ENCODE measurements at places on chromosomes 4 and X.

- DNase-seq: no peak
Observed at GRCh38 chr4:139875411-139875825, 209.8 kb downstream of the MGST2 start.

DNA sequence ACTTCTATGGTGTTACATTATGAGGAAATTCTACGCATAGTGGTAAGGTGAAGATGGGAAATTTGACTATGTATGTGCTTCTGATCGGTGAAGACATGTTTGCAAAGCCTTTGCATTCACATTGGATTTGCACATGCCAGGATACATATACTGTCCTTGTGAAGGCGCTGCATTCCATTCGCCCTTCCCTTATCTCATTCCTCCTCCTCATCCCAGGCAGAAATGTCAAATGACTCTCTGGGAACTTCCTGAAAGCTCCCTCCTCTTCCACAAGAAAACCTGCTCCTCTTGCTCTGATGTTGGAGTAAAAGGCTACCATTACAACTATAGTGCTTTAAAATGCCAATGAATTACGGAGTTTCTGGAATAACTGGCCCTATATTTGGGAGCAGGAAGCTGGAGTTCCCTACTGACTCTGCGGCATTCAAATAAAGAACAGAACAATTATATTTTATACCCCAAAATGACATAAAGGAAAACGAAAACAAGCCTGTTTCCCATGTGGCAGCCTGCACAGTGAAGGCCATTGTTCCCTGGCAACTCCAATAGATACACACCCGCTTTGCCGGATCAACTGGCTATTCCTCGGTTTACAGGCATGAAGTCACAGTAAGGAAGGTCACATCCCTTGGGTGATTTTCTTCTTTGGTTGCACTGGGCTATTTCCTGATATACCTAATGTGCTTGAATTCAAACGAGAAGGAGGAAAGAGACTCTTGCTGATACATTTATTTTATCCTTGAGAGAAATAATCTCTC lies 84.5 kb downstream of the AREG start:
- no peak for DNase-seq

- DNase-seq: no peak
Observed at GRCh38 chr4:87697272-87697671, 47.2 kb downstream of the DMP1 start.

GRCh38 chr4:182213004-182213403 lies 30.2 kb upstream of the TENM3 start:
- DNase-seq: no peak

DNA sequence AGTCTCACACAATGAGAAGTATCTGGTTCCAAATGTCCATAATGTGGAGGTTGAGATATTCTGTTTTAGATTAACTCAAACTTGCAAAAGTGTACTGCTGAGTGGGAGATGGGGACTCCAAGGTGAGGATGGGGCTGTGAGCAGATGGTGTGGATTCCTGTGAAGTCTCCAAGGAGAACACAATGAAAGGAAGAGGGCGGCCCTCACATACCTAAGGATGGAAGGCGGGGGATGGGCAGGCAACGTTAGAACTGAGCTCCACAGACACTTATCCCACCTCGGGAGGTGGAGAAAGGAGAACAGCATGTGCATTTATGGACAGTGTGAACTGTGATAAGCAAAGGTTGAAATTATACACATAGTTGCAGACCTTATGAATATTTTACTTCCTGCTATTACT lies 9.9 kb upstream of the SPATA4 start:
- DNase-seq: no peak

GRCh38 chr4:81495345-81495744 lies 23.6 kb upstream of the RASGEF1B start:
- DNase-seq: no peak

DNA sequence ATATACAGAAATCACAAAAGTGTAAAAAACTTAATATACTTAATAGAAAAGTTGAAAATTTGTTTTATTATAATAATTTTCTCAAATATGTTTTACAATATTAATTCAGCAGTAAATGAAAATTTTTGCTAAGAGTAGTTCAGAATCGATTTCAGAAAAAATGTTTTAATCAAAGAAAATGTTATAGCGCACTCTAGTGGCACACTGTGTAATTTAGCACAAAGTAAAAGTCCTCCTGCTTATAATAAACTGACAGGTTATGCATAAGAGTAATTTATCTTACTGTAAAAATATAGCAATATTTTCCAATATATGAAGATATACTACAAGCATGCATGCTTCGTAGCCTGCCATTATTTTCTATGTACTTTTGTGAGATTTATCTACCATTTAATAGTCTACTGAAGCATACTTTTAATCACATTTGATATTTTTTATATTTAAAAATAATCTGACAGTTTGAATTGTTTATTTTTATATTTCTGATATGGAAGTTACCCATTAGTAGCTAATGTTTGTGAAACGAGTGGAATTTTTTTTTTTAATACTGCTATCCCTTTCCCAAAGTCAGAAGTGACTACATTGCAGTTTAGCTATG lies 217.9 kb upstream of the KLHL4 start:
- no peak for DNase-seq

DNA sequence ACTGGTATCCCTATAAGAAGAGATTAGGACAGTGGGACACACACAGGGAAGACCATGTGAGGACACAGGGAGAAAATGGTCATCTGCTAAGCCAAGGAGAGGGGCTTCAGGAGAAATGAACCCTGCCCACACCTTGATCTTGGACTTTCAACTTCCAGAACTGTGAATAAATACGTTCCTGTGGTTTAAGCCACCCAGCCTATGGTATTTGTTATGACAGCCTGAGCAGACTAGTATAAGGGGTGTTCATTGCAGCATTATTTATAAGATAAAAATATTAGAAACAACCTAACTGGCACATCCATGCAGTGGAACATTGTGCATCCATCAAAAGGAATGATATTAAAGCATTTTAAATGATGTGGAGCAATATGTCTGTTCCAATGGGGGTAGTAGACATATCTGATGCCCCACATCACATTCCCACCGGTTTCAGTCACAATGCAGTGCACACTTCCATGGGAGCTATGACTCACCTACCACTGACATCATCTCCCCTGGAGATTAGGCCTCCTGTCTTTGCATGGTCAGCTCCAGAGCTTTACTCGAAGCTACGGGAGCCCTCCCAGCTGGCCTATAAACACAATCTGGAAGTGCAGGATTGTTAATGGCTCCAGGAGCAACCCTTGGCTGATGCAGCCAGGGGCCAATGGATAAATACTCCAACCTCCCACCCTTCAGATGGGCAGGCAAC lies 38.9 kb upstream of the MAMLD1 start:
- no peak for DNase-seq

- no peak for DNase-seq
Observed at GRCh38 chr4:119872371-119873016, 194.2 kb downstream of the MAD2L1 start.

DNA sequence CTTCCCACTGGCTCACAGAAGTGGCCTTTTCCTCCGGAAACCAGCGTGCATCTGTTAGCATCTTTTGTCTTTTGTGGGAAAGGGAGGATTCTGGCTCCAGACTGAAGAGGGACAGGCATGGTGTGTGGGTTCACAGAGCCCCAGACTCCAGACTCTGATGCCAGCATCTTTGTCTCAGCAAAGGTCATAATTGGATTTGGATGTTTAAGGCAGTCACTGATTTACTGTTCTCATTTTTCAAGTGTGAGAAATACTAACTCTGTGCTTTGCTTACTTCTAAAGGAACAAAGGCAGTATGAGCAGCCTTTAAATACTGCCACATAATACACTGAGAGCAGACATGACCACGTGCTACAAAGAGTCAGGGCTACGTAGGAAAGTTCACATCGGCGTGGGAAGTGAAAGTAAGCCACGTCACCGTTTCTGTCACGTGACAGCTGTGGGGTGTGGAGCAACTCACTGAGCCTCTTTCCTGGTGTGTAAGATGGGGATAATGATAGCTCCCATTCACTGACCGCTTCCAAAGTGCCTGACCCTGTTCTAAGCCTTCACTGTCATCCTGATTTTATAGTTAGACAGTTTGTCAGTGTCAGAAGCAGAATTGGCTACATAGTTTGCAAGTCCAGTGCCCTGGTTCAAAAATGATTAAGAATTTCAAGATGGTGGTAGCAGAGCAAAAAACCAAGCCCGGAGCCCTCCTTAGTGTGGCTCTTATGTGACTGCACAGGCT lies 24.8 kb upstream of the TMSB4X start:
- DNase-seq: peak; percentile 87

DNA sequence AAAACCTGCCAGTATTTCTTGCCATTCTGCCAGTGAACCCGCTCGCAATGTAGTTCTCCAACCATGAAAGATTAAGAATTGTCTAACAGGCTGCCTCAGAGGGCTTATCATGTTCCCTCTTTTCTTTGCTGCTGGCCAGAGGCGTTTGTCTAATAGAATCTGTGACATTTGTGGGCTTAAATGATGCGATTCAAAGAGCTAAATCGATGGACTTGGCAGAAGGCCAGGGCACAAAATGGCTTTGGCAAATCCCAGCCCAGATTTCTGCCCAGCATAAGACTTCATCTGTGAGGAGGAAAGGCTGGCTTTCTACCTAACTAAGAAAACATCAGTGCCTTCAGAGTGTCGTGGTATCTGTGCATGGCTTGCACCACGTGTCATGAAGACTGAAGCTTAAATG lies 79.9 kb downstream of the TRPC5OS start:
- DNase-seq: no peak

- no peak for DNase-seq
Observed at GRCh38 chrX:47854474-47854873, 17.8 kb downstream of the ZNF81 start.

DNA sequence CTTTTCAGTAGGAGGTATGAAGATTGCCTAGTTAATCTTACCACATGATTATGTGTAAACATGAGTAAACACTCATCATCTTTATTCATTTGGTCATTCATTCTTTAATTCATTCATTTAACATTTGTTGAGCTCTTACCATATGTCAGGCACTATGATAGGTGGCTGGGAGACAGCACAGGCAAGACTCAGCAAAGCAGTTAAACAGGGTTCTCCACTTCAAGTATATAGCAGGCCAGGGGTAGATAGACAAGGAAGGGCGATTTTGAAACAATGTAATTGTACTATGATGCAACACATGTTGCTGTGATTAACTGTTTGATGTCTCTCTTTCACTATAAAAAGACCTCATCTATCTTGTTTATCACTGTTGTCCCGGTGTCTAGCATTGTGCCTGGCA lies 84.3 kb upstream of the GPR101 start:
- DNase-seq: no peak

- no peak for DNase-seq
Observed at GRCh38 chr4:56220261-56220660, 167.0 kb downstream of the AASDH start.

DNA sequence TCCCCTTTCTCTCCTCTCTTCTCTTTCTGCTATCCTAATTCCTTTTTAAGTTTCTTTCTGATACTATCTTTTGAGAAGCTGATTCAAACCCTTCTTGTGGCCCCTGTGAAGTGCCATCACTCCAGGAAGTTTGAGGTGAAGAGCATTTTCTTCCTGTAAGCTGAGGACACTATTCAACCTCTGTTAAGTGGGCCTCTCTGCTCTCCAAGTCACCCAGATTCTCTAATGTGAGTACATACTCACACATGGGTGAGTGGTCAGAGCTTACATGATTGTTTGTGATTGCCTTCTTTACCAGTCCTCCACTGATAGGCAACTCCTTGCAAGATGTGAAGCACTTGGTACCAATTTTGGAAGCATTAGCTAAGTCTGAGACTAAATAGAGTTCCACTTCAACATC lies 18.4 kb upstream of the SMIM10L2A start:
- no peak for DNase-seq

DNA sequence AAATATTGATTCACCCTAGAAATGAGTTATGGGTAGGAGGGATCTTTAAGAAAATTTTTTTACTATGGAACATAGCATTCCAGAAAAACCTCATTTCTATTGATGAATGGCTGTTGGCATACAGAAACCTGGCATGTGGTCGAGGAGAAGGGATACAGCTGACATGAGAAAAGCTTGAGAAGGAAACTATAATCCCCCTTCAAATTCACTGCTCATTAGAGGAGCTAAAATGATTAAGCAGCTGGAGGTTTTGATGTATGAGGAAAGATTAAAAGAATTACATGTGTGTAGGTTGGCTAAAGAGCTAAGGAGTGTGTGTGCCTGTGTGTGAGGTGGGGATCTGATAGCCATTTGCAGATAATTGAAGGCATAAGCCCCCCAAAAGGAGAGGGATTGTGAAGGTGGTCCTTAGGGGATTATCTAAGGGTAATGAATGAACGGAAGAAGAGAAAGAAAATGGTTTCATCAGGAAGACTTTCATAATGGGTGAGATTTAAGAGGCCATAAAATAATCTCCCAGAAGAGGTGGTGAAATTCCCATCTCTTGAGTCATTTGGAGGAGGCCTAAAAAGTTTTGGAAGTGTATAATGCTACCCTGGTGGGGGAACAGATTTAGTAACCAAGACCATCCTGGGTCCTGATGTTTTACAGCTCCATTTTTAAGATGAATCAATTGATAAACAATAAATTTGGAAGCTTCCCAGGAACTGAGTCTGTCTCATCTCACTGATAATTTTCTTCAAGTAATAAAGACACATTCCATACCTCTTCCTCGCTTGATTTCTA lies 272.0 kb upstream of the HAND2 start:
- no peak for DNase-seq

GRCh38 chr4:172996571-172997216 lies 171.9 kb upstream of the GALNT7 start:
- no peak for DNase-seq

GRCh38 chrX:69085151-69085550 lies 80.1 kb downstream of the PJA1 start:
- DNase-seq: no peak

- no peak for DNase-seq
Observed at GRCh38 chrX:18448416-18448815, 23.0 kb downstream of the CDKL5 start.

GRCh38 chrX:46262304-46262703 lies 282.9 kb downstream of the ZNF674 start:
- no peak for DNase-seq

GRCh38 chrX:19334945-19335626 lies 8.6 kb upstream of the PDHA1 start:
- peak; percentile 64 for DNase-seq

GRCh38 chr4:14864365-14865030 lies 137.8 kb upstream of the CPEB2 start:
- DNase-seq: peak; percentile 23

GRCh38 chrX:105701310-105702052 lies 120.9 kb upstream of the NRK start:
- no peak for DNase-seq

DNA sequence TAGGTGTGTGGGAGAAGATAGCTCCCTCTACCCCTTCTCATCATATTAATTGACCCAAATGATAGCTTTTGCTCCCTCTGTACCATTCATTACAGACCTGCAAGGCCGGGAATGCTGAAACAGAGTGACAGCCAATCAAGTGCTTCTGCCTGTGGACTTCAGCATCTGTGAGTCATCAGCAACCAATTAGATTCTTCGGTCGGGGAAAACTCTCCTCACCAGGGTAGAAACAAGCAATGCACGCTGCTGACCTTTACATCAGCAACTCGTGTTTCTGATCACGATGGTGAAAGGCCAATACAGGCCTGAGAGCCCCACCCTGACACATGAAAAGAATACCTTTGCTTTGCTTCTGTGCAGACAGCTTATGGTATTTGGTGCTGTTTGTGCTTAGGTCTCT lies 347.2 kb upstream of the DDX53 start:
- no peak for DNase-seq
